ENCODE measurements at places on chromosomes 11 and 22. TPM values are rescaled to one million over a fixed set of nuclear protein-coding genes. Genes with fewer than 3 reads are reported as not detected.
A peak's percentile ranks its signal among the peaks of the same experiment; 100 is the strongest.

Gene RHOG
- total RNA-seq = 30.1 TPM

- DNase-seq = no peak
Observed at GRCh38 chr22:49113758-49114157, 713.9 kb downstream of the BRD1 start.

DNA sequence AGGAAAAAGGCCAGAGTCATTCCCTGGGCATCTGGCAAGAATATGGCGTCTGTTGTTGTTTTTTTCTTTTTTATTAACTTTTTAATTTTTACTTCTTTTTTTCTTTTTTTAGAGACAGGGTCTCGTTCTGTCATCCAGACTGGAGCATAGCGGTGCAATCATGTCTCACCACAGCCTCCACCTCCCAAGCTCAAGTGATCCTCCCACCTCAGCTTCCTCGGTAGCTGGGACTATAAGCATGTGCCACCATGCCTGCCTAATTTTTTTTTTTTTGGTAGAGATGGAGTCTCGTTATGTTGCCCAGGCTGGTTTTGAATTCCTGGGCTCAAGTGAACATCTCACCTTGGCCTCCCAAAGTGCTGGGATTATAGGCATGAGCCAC is 54.0 kb upstream of the PRDM11 start:
- no peak for DNase-seq

DNA sequence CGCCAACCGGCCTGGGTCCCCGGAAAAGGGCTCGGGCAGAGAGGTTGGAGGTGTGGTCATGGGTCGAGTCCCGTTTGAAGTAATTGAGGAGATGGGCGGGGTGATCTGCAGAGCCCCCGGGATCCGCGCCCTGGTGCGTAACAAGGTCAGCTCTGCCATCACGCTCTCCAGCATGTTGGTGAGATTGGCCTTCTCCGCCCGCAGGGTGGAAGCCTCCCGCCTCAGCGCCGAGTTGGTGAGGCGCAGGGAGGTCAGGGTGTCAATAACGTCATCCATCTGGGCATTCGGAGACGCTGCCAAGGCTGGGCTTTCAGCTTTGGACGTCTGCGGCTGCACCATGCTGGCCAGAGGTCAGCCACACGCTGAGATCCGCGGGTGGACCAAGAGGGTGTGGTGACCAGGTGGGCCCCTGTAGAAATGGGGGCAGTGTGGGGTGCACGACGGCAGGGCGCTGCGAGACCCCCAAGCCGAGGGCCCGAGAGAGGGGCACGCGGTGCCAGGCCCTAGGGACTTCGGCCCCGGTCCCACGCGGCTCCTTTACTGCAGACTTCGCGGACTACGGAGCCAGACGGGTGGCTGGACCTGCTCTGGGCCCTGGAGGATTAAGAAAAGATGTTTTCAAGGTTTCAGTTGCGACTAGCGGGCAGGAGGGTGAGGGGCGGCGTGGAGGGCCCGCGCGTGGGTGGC is 672 bp downstream of the RTL6 start:
- DNase-seq = no peak

GRCh38 chr11:59759900-59760299 is 4.7 kb downstream of the STX3 start:
- DNase-seq = no peak

Gene SYT7
- total RNA-seq = 22.7 TPM

Gene TSKU
- total RNA-seq = 26.0 TPM

GRCh38 chr11:8640267-8640906 is 42.1 kb downstream of the TRIM66 start:
- no peak for DNase-seq

Gene HRAS
- 55.6 TPM for total RNA-seq

Gene TM7SF2
- 58.4 TPM for total RNA-seq

Gene PHETA2
- 5.3 TPM for total RNA-seq

Gene MYOD1
- not detected for total RNA-seq

- DNase-seq = no peak
Observed at GRCh38 chr22:19962909-19963806, 21.5 kb upstream of the TXNRD2 start.

Gene SCUBE2
- total RNA-seq = 0.56 TPM

Gene RBMXL2
- not detected for total RNA-seq

- no peak for DNase-seq
Observed at GRCh38 chr22:19036229-19036522, 86.0 kb downstream of the DGCR2 start.

GRCh38 chr11:14212986-14213385 is 146.0 kb downstream of the RRAS2 start:
- DNase-seq = no peak

Gene TBX10
- total RNA-seq = 0.30 TPM

GRCh38 chr11:35631891-35632290 is 13.6 kb downstream of the FJX1 start:
- no peak for DNase-seq

GRCh38 chr11:115656669-115657068 is 152.5 kb upstream of the CADM1 start:
- no peak for DNase-seq

Gene SEZ6L
- total RNA-seq = 1.2 TPM

DNA sequence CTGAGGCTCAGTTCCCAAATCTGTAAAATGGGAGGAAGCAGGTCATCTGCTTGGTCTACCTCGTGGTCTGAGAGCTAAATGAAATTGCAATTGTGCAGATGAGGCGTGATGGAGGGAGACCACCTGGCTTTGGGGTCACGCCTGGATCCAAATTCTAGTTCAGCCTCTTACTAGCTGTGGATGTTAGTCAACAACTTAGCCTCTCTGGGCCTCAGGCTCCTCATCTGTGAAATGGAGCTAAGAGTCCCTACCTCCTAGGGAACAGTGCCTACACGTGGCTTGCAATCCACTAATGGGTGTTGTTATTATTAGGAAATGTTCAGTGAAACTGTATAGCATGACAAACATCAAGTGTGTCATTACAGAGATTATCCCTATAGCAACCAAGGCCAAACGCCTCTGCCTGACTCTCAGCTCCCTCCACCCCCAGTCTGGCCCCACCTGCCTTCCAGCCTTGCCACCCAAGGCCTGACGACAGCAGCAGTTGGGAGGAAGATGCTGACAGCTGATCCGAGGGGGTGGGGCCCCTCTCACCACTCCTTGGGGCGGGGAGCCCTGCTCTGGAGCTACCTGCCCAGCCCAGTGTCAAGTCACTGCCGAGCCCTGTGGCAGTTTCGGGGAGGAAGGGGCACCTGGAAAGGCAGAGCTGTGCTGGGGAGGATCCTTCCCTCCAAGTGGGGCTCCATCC is 1.7 kb upstream of the RHOD start:
- peak; percentile 83 for DNase-seq

Gene PGR
- total RNA-seq = 11.2 TPM

DNA sequence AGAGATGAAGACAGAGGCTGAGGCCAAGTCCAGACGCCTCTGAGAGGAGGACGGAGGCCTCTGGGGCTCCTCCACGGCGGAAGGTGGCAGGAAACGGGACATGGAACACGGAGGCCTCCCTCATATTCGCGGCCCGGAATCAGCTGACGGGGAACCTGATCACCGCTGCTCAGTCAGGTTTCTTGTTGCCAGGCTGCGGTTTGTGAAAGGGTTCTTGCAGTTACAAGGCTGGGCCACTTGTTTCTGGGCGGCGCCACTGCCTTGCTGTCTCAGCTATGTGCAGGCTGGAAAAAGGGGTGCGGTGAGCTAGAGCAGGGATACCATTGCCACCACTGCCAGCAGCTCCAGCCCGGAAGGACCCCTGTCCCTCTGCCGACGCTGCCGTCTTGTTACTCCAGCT is 10.0 kb upstream of the MMP1 start:
- DNase-seq = no peak

Gene DGAT2
- 48.3 TPM for total RNA-seq

Gene RIMBP3C
- not detected for total RNA-seq

DNA sequence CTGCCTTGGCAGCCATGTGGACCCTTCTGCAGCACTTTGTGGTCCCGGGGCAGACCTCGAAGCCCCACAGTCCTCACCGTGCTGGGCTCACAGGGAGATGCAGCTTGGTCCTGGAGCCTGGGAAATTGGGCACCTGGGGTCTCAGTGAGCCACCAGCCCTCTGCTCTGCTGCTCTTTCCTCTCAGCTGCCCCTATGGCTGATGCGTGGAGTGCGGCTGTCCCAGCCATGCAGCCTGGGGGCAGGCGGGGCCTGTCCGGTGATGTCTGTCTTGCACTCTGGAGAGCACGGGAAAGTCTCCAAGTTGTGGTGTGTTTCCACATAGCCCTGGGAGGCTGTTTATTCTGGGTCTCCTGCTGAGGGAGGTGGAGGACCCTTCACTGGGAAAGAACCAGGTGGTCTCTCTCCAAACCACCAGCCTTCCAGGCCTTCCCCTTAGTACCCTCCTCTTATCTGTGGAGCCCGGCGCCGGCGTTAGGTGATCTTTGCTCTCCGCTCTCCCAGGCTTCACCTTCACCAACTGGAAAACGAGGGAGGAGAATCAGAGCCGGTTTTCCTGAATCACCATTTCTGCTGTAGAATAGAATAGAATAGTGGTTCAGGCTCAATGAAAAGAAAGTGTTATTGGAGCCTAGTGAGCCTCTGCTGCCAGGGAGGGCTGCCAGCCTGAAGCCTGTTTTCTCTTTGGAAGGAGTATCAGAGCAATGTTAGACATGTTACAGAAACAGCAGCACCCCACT is 41.2 kb upstream of the GRAMD4 start:
- DNase-seq = peak; percentile 89

DNA sequence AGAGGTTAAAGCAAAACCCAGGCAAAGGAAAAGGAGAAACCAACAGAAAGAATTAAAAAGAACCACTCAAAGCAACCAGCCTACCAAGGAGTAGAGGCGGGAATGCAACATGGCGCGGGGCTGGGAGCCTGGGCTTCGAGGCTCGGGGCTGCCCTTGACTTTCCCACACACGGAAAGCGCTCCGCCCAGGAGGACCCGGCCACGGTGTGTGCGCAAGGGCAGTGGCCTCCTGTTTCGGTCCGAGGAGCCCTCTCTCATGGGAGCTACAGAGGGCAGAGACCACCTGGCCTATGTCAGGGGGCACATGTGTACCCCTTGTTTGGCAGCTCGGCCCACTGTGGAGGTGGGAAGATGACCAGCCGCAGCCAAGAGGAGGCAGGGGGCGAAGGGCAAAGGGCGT is 55.9 kb downstream of the APOL1 start:
- no peak for DNase-seq

DNA sequence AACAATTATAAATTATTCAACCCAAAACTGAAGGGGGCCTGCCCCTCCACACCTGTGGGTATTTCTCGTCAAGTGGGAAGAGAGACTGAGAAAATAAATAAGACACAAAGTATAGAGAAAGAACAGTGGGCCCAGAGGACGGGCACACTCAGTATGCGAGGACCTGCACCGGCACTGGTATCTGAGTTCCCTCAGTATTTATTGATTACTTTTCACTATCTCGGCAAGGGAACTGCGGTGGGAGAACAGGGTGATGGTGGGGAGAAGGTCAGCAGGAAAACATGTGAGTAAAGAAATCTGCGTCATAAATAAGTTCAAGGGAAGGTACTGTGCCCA is 3.2 kb downstream of the C11orf54 start:
- DNase-seq = no peak

- no peak for DNase-seq
Observed at GRCh38 chr11:72433455-72434036, 785 bp downstream of the CLPB start.

GRCh38 chr11:45817191-45817590 is 12.2 kb downstream of the SLC35C1 start:
- DNase-seq = no peak

- DNase-seq = no peak
Observed at GRCh38 chr11:67611165-67611564, 4.4 kb downstream of the NDUFV1 start.

Gene PNPLA5
- total RNA-seq = not detected

DNA sequence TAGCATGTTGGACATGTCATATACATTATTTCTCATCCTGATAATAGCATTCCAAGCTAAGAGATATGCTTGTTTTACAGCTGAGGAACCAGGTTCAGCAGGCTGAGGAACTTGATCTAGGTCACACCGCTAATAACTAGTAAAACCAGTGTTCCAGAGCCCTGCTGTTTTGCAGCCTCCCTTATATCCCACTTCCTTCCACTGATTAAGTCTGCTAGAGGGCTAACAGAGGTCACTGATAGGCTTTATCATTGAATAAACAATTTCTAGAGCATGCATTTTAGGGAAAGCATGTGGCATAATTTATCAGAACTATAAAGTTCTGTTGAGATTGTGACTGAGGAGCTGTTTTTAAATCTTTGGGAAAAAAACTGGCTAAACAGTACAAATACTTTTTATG is 54.0 kb downstream of the UVRAG start:
- no peak for DNase-seq

GRCh38 chr11:70210051-70210501 is 7.0 kb downstream of the FADD start:
- no peak for DNase-seq

- no peak for DNase-seq
Observed at GRCh38 chr11:95413761-95414160, 182.8 kb upstream of the SESN3 start.

- DNase-seq = no peak
Observed at GRCh38 chr22:22752556-22753477, 108.4 kb downstream of the GGTLC2 start.

GRCh38 chr11:115217726-115218311 is 286.4 kb downstream of the CADM1 start:
- DNase-seq = no peak

- DNase-seq = no peak
Observed at GRCh38 chr11:35781861-35782470, 119.4 kb downstream of the TRIM44 start.

GRCh38 chr11:15562230-15562629 is 447.5 kb downstream of the INSC start:
- DNase-seq = no peak

GRCh38 chr11:35914816-35915215 is 29.0 kb upstream of the LDLRAD3 start:
- DNase-seq = no peak

GRCh38 chr22:44888491-44889254 is 121.1 kb downstream of the PHF21B start:
- DNase-seq = no peak

Gene UEVLD
- total RNA-seq = 23.1 TPM

Gene UPB1
- total RNA-seq = 0.40 TPM

DNA sequence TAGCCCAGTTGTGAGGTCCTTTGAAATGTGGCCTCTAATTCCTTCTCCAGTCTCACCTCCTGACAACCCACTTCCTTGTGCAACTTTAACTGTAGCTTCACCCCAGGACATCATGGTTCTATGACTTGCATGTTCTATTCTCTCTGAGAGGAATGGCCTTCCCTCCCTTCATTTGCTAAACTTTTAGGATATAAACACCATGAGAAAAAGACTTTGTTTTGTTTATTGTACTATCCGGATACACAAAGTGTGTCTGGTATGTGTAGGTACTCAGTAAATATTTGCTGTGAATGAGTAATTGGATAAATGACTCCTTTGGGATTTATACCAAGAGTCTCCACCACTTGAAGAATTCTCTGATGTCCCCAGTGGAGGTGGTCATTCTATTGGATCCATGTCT is 547.6 kb downstream of the INSC start:
- DNase-seq = no peak
